ENCODE measurements at places on chromosomes 1 and 21. TPM values are rescaled to one million over a fixed set of nuclear protein-coding genes. Genes with fewer than 3 reads are reported as not detected.

Gene FPGT
- total RNA-seq = 10.0 TPM

Gene KRTAP13-2
- not detected for total RNA-seq

Gene NPHS2
- not detected for total RNA-seq

Gene AK5
- total RNA-seq = not detected

Gene GJB5
- total RNA-seq = not detected

Gene NOS1AP
- not detected for total RNA-seq

Gene TDRD5
- not detected for total RNA-seq

Gene NCAM2
- not detected for total RNA-seq

Gene XCL1
- 11.7 TPM for total RNA-seq

Gene RIIAD1
- total RNA-seq = not detected

Gene SPRR1B
- total RNA-seq = not detected

Gene IVL
- total RNA-seq = not detected

Gene ACKR1
- not detected for total RNA-seq

Gene THEM5
- total RNA-seq = not detected

Gene SERPINC1
- total RNA-seq = not detected

Gene ERG
- total RNA-seq = not detected

Gene CHAF1B
- 29.2 TPM for total RNA-seq

Gene KLF17
- total RNA-seq = not detected

Gene PRR9
- total RNA-seq = not detected
